Pancreas (tissue), 10 donors: ENCODE measurements at places on chromosomes 2 and 18. TPM values are rescaled to one million over a fixed set of nuclear protein-coding genes. Genes with fewer than 3 reads are reported as not detected.
A peak's percentile ranks its signal among the peaks of the same experiment; 100 is the strongest.

The CFAP65 gene
- total RNA-seq, result 0.14 TPM

The SPDYA gene
- total RNA-seq, result 0.38 TPM

The ERMN gene
- not detected for total RNA-seq

The DAW1 gene
- total RNA-seq, result 0.25 TPM

The SERPINB5 gene
- not detected for total RNA-seq

The LINC00305 gene
- total RNA-seq, result not detected

The UGT1A4 gene
- total RNA-seq, result 0.19 TPM

The LGALSL gene
- total RNA-seq, result 6.1 TPM

The ITGB6 gene
- total RNA-seq, result 2.8 TPM

- peak; percentile 61 for DNase-seq
- peak overlapping the region; percentile 46 for H3K4me3 ChIP-seq
- no peaks in the 10 kb centered on the region for H3K4me1 ChIP-seq
- no peaks in the 10 kb centered on the region for H3K27me3 ChIP-seq
- no peaks in the 10 kb centered on the region for H3K36me3 ChIP-seq
These were observed 57.9 kb downstream of the SNORC start for GRCh38 chr2:232927793-232928550.

DNA sequence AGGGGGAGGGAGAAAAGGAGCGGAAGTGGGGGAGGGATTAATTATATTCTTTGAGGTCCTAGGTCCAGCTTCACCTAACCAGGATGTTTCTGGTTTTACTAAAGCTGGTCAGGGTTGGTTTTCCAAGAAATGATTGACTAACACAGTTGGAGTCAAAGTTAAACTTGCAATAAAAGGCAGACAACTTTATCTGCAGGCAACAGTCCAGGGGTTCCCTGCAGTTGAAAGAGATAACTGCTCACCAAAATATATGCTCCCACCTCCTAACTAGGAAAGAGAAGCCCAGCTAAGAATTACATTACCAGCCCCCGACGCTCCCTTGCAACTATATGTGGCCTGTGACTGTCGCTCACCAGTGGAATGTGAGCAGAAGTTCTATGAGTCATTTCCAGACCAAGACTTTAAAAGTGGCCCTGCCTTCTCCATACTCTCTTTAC, 140.0 kb upstream of the PKDCC start:
- DNase-seq, result no peak
- no peaks in the 10 kb centered on the region for H3K36me3 ChIP-seq
- no peaks in the 10 kb centered on the region for H3K4me1 ChIP-seq
- H3K27me3 ChIP-seq, result no peaks in the 10 kb centered on the region
- no peak overlapping the region for H3K4me3 ChIP-seq

GRCh38 chr2:121319941-121320340, 34.9 kb upstream of the TFCP2L1 start:
- DNase-seq, result no peak
- H3K27ac ChIP-seq, result no peak overlapping the region
- no peaks in the 10 kb centered on the region for H3K27me3 ChIP-seq
- H3K4me1 ChIP-seq, result no peaks in the 10 kb centered on the region

GRCh38 chr2:75622500-75622899, 24.1 kb upstream of the MRPL19 start:
- no peak for DNase-seq
- H3K27ac ChIP-seq, result no peak overlapping the region

DNA sequence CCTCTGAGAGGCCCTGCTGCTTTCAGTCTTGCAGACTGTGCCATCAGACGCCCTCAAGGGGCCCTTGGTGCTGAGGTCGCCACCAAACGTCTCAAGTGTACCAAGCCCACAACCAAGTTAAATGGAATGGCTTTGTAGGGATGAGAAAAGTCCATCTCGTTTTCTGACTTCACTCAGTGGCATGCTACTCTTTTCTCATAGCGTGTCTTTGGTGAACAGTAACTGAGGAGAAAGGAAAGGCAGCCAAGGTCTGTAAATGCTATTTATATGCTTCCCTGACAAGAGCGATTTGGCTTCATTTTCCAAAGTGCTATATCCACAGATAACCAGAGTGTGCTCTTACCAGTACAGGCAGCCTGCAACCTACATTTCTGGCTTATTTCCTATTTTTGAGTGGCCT, 123.0 kb downstream of the MTX2 start:
- no peaks in the 10 kb centered on the region for H3K4me1 ChIP-seq
- DNase-seq, result no peak
- no peak overlapping the region for H3K27ac ChIP-seq
- H3K4me3 ChIP-seq, result no peak overlapping the region
- no peaks in the 10 kb centered on the region for H3K36me3 ChIP-seq

- no peak overlapping the region for H3K4me3 ChIP-seq
- H3K27ac ChIP-seq, result no peak overlapping the region
- DNase-seq, result no peak
- H3K36me3 ChIP-seq, result no peaks in the 10 kb centered on the region
- H3K4me1 ChIP-seq, result no peaks in the 10 kb centered on the region
- no peaks in the 10 kb centered on the region for H3K27me3 ChIP-seq
These were observed 272.0 kb upstream of the KYNU start for GRCh38 chr2:142605421-142605820.

- H3K36me3 ChIP-seq, result no peaks in the 10 kb centered on the region
- no peaks in the 10 kb centered on the region for H3K27me3 ChIP-seq
- peak overlapping the region; percentile 69 for H3K27ac ChIP-seq
- peaks cover 5% of the 10 kb centered on the region for H3K4me1 ChIP-seq
- peak; percentile 13 for DNase-seq
These were observed 888 bp upstream of the TWSG1 start for GRCh38 chr18:9333441-9334328.

DNA sequence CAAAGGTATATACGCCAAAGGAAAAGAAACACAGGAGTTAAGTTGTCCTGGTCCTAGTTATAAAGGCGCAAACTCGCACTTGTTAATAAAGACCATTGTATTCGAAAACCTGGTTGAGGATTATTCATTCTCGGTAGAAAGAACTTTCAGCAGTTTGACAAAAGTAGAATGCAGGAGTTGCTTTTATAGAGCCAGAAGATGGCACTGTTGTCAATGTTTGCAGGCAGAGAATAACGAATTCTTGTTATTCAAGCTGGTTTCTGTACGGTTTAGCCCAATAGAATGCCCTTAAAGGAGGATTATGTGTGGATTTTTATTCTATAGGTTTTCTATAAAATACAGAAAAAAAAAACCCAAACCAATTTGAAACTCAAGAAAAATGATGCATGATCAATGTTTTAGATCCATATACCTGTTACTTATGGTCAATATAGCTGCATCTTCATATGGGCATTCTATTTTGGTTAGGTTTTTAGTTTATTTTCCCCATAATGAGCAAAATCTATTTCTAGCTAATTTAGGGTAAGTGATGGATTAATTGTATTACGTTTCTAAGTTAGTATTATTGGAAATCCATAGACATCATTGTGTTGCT, 510.3 kb downstream of the PLCL1 start:
- H3K4me3 ChIP-seq, result no peak overlapping the region
- no peak overlapping the region for H3K27ac ChIP-seq
- no peaks in the 10 kb centered on the region for H3K27me3 ChIP-seq
- no peaks in the 10 kb centered on the region for H3K36me3 ChIP-seq

DNA sequence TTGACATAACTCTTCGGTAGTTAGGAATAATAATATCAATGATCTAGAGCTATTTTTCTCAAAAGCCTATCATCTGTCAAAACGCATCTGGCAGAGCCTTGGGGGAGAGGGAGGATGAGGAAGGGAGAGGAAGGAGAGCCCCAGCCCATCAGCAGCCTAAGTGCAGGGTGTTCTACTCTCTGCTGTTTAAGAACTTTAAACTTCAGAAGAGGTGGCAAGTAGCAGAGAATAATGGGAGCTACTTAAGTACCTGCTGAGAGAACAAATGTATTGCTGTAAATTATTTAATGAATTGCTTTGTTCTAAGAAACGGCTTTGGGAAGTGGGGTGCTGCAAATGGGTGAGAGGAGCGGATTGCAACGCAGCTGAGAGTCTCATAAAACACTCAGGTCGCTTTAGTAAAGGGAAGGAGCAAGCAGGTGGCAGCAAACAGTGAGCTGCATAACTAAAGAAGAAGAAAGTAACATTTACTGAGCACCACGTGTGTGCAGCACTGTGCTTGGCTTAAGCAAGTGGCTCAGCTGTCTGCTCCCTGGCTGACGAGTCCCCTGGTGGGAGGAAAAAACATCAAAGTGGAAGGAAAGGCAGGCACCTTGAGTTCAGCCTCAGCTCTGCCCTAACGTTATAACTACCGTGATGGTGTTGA, 26.3 kb upstream of the SH3RF3 start:
- no peaks in the 10 kb centered on the region for H3K4me1 ChIP-seq
- H3K27ac ChIP-seq, result no peak overlapping the region
- no peak for DNase-seq
- no peak overlapping the region for H3K4me3 ChIP-seq

DNA sequence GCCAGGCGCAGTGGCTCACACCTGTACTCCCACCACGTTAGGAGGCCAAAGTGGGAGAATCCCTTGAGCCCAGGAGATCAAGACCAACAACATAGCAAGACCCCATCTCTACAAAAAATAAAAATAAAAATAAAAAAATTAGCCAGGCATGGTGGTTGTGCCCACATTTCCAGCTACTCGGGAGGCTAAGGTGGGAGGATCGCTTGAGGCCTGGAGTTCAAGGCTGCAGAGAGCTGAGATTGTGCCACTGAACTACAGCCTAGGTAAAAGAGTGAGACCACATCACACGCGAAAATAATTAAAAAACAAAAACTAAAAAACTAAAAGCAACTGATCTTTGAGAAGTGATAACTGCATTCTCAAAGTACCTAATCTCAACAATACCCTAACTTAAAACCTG, 1.8 kb downstream of the C2orf76 start:
- H3K4me3 ChIP-seq, result no peak overlapping the region
- H3K27me3 ChIP-seq, result no peaks in the 10 kb centered on the region
- H3K36me3 ChIP-seq, result no peaks in the 10 kb centered on the region
- DNase-seq, result no peak
- peaks cover 7% of the 10 kb centered on the region for H3K4me1 ChIP-seq
- no peak overlapping the region for H3K27ac ChIP-seq

GRCh38 chr2:179455824-179456223, 191.2 kb upstream of the SESTD1 start:
- no peak overlapping the region for H3K27ac ChIP-seq
- H3K4me1 ChIP-seq, result no peaks in the 10 kb centered on the region
- H3K4me3 ChIP-seq, result no peak overlapping the region

GRCh38 chr18:79400091-79400590, 4.4 kb downstream of the NFATC1 start:
- H3K4me1 ChIP-seq, result peaks cover 3% of the 10 kb centered on the region
- peak; percentile 79 for DNase-seq
- H3K27me3 ChIP-seq, result no peaks in the 10 kb centered on the region

- H3K36me3 ChIP-seq, result no peaks in the 10 kb centered on the region
- H3K27ac ChIP-seq, result no peak overlapping the region
- H3K4me1 ChIP-seq, result no peaks in the 10 kb centered on the region
These were observed 8.6 kb upstream of the RNF152 start for GRCh38 chr18:61901323-61901986.

DNA sequence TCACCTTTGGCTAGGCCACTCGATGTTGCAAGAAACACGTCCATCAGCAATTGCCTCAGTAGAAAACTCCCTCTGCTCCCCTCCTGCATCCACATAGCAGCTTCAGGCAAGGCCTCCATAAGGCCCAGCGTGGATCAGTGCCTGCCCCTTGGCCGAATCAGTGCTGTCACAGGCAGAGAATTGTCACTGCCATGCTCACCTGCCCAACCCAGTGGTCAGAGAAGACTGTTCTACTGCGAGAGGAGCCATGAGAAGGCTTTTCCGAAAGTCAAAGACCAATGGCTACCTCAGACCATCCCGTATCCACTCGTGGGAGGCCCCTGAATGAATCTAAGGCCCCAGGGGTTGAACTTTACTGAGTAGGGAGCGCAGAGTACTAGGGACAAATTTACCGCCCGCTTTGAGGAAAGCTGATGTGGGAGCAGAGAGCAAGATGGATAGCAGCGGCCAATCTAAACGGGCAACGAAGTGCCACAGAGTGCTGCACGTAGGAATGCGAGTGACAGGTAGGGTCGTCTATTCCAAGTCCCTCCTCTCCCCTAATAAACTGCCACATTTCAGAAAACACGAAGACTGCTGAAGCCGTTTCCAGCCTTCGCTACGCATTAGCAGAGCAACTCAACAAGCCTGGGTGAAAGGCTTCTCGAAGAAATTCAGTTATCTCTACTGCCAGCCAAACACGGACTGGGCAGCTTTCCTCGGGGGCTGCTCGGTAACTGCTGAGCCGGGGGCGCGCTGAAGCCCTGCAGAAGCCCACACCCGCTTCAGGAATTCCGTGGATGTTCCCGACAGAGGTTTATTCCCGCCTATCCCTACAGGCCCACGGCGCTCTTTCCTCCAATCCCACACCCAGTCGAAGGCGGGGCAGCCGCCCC, 968 bp upstream of the RALBP1 start:
- no peaks in the 10 kb centered on the region for H3K4me1 ChIP-seq
- H3K27ac ChIP-seq, result peak overlapping the region; percentile 91
- no peaks in the 10 kb centered on the region for H3K27me3 ChIP-seq
- no peaks in the 10 kb centered on the region for H3K36me3 ChIP-seq

GRCh38 chr2:47201224-47201623, 46.1 kb upstream of the STPG4 start:
- no peak for DNase-seq
- H3K4me3 ChIP-seq, result no peak overlapping the region
- H3K27me3 ChIP-seq, result no peaks in the 10 kb centered on the region
- H3K27ac ChIP-seq, result no peak overlapping the region
- H3K36me3 ChIP-seq, result no peaks in the 10 kb centered on the region

DNA sequence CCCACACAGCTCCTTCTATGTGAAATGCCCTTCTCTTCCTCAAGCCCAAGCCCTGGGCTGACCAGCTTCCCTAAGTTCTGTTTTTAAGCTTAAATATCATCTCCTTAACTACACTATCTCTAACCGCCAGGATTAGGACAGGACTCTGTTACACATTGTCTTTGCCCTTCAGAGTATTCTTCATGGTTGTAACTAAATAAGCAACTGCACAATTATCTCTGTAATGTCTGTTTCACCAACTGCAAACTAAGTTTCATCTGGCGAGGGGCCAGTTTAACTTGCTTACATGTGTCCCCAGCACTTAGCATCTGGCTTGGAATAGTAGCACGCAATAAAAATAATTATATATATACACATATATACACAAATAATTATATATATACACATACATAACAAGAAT, 1.1 kb upstream of the ERMN start:
- H3K4me3 ChIP-seq, result no peak overlapping the region
- H3K36me3 ChIP-seq, result no peaks in the 10 kb centered on the region
- no peaks in the 10 kb centered on the region for H3K27me3 ChIP-seq
- no peak for DNase-seq

- peak overlapping the region; percentile 71 for H3K27ac ChIP-seq
- H3K27me3 ChIP-seq, result no peaks in the 10 kb centered on the region
- peak; percentile 41 for DNase-seq
- H3K36me3 ChIP-seq, result no peaks in the 10 kb centered on the region
- H3K4me3 ChIP-seq, result no peak overlapping the region
- no peaks in the 10 kb centered on the region for H3K4me1 ChIP-seq
These were observed 86.2 kb upstream of the HS6ST1 start for GRCh38 chr2:128404709-128405466.

DNA sequence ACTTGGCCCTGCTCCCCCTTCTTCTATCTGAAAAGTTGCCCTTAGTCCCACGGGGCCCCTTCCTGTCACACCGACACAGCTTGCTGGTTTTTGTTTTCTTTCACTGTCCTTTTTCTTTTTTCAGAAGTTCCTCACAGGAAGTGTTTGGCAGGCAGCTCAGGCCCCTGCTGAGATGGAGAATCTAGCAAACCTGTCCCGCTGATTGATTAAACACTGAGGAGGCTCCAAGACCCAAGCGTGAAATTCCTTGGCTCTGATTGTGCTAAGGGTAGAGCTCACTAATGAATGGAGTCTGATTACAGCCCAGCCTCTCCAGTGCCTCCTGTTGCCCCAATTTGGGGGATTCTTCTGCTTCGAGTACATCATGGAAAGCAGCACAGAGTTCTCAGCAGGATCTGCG, 365.9 kb upstream of the MEX3C start:
- H3K4me3 ChIP-seq, result no peak overlapping the region
- no peaks in the 10 kb centered on the region for H3K4me1 ChIP-seq
- H3K27me3 ChIP-seq, result no peaks in the 10 kb centered on the region
- no peaks in the 10 kb centered on the region for H3K36me3 ChIP-seq
- no peak overlapping the region for H3K27ac ChIP-seq
- DNase-seq, result no peak
